NCI-H1092 (cell line): ENCODE measurements at places on chromosomes 6 and 20.

DNA sequence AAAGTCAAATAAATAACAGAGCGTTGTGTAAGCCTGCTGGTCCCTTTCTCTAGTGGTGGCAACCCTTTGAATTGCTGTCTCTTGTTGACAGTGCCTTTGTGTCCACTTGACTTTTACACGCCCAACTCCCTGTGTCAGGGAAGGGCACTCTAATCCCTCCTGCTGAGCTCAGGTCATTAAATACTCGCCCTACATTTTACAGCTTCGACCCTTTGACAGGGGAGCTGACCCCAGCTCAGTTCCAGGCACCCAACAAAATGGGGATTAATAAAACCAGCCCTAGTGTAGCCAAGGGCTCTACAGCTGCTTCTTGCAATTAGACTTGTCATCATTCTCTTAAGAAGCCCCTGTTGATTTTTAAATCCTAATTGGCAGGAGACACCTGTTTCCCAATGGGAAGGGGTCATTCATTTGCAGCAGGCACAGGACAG is 308.2 kb downstream of the EYA4 start:
- peak; percentile 23 for DNase-seq

DNA sequence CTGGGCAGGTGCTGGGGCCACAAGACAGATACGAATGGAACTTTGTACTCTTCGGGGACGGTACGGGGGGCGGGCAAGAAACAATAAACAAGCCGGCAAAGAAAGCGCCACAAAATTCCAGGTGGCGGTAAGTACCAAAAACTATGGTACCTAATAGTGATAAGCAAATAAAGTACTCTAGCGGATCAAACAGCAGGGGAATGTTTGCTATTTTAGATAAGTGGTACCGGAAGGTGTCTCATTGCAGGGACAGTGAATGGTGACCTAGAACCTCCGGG is 15.1 kb upstream of the RIPK1 start:
- no peak for DNase-seq

DNA sequence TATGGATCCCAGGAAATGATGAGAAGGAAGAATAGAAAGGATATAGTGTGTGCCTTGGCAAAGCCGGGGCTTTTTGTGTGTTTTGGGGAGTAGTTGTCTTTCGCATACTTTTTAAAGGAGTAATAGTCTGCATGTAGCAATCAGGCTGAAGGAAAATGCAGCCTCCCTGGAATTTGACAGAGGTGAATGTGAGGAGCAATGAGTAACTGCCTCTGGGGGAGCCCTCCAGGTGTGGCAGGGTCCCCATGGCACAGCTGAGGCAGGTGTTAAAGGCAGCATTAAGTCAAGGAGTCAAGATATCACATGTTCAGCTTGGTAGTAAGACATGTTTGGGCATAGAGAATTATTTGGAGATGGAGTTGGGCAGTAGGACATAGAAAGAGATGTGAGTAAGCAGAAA is 203.1 kb downstream of the C6orf118 start:
- no peak for DNase-seq

DNA sequence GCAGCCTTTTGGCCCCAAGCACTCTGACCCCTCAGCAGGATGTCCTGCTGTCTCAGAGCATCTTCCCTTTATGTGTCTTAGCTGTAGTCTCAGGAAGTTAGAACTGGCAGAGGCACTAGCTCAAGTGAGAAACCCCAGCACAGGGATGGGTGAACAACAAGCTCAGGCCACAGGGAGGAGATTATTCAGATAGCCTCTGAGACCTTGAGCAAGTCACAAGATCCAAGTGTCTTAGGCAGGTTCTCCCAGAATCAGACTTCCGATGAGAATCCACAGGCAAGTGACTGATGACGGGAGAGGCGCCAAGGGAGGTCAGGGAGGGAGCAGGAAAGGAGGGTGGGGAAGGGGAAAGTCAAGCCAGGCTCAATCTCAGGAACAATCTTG is 13.0 kb upstream of the SYNDIG1 start:
- DNase-seq, result no peak

GRCh38 chr6:135955099-135955498 is 103.6 kb downstream of the PDE7B start:
- DNase-seq, result no peak

GRCh38 chr20:52896348-52896747 is 75.8 kb upstream of the TSHZ2 start:
- DNase-seq, result no peak

- DNase-seq, result no peak
These were observed 185.9 kb upstream of the SULF2 start for GRCh38 chr20:47971058-47971791.

GRCh38 chr6:15279047-15279661 is 33.3 kb downstream of the JARID2 start:
- DNase-seq, result no peak

- DNase-seq, result no peak
These were observed 282.7 kb downstream of the NRN1 start for GRCh38 chr6:5723841-5724691.

DNA sequence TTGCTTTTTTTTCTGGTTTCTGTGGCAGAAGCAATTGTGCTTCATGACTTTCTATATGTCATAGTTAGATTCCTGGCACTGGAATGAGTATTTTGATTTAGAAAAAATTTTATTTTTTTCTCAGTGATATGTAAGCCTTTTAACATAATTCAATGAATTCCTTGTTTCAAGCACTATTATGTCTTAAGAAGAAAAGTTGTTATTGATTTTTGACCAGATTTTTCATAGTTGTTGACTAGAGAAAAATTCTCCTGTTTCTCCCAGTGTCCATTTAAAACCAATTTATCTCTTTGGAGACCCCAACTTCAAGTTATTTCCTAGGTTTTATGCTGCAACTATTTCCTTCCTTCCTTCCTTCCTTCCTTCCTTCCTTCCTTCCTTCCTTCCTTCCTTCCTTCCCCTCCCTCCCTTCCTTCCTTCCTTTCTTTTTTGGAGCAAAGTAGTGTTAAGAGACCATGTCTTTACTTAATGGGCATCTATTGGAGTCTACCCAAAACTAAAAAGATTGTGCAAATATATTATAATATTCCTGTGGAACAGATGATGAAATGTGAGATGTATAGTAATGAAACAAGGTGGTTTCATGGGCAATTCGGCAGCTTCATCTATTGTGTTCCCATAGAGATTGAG is 346.9 kb downstream of the RNF144B start:
- DNase-seq, result no peak

GRCh38 chr6:46469021-46469420 is 22.2 kb downstream of the RCAN2 start:
- no peak for DNase-seq

DNA sequence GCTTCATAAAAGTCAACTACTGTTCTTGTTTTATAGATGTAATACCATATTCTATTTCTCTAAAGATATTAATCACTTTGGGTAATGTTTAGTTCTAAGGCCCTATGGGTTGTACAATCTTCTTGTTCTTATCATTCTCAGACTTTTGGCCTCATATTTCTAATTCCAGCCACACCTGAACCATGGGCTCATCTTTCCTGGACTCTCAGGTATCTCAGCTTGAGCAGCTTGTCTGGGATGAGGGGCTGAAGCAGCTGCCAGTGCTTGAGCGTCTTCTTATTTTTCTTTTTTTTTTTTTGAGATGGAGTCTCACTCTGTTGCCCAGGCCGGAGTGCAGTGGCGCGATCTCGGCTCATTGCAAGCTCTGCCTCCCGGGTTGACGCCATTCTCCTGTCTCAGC is 150.2 kb downstream of the KIF6 start:
- DNase-seq, result no peak

DNA sequence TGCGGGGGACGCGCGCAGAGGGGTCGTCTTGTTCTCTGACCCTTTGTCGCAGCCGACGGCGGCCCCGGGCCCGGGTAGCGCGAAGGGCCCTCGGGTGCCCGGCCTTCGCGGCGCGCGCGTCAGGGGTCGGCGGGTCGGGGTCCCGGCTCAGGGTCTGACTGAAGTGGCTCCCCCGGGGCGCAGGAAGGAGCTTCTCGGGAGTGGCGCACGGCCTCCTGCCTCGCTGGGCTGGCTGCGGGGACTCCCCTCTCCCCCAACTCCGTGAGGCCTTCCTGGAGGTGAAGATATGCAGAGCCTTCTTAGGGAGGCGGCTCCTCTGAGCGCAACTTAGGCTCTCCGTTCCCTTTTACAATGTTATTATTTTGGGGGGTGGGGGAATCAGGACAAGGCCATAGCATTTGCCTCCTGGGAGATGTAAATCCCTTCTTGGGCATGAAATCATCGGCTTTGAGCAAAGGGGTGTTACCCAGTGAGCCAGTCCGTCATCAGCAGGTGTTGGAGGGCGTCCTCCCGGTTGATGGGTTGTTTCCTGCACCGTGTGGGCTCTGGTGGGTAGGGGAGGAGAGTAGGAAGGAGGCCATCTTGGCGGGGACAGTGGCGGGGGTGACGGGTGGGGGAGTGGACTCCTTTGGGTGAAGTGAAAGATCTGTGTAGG is 523 bp downstream of the CDS2 start:
- peak; percentile 40 for DNase-seq

DNA sequence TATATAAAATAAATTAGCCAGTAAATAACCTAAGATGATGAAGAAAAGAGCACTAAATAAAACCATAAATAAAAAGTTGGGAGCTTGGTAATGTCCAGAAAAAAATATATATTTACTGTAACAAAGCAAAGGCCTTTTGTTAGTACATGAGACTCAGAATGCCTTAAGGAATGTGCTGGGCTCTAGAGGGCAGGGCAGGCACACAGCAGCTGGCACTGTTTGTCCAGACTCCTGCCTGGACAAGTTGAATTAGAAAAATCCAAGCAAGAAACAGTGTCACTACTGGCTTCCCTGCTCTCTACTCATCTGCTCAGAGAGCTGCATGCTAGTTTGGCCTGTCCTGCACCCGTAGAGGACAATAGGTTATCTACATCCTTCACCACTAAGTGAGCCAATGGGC is 8.8 kb downstream of the DEFB129 start:
- DNase-seq, result no peak

DNA sequence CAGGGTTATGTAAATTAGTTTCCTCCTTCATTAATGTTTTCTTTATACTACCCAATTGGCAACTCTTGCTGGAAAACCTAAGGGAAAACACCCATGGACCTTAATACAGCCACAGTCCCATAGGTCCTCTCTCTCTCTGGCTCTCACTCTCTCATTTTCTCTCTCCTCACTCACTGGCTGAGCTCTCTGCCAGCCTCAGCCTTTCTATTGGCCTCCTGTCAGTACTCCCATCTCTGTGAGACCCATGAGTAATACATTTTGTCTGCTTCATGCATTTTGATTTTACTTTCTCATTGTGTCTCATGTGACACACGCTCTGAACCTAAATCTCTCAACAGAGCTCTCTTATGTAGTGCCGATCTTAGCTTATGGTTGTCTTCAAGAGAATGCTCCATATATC is 907.5 kb downstream of the C6orf118 start:
- no peak for DNase-seq

DNA sequence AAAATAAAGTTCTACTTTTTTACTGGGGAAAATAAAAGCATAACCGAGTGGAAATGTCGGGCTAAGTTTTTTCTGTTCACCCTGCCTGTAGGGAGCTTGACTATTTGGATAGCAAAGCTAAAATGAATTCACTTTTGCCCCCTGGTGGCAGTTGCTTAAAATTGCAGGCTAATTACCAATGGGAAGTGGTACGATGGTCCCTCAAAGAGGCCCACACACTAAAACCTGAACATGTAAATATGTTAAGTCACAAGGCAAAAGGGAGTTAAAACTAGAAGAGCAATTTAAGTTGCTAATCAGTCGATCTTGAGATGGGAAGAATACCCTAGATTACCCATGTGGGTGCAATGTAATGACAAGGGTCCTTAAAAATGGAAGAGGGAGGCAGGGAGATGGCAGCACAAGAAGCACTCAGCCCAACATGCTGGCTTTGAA is 916 bp upstream of the SUN5 start:
- DNase-seq, result no peak

DNA sequence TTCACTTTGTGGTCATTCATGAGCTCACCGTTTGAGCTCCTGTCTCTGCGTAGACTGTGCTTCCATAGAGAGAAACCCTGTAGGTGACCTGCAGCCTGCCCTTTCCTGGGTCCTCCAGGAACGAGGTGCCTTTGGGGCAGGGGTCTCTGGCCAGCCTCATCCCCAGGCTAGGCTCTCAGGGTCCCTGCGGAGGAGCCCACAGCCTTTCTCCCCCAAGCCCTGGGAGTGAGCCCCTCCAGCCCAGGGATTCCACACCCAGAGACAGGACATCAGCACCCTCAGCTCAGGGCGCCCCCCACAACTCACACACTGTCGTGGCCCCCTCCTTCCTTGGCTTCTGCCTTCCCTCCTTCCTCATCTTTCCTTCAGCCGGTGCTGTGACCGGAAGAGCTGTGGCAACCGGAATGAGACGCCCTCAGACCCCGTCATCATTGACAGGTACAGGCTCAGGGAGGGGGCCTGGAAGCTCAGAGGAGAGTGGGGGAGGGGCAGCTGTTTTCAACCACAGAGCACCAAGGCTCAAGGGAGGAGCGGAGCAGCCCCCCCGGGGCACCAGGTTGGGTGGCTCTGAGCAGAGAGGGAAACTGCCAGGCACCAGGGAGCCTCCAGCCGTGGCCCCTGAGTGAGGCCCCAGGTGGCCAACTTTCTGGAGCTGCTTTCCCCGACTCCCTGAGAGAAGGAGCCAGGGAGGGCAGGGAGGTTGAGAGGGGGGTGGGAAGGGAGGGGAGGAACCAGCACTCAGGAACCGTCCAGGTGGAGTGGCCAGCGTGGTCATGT is 16.8 kb downstream of the EBF4 start:
- DNase-seq, result no peak

DNA sequence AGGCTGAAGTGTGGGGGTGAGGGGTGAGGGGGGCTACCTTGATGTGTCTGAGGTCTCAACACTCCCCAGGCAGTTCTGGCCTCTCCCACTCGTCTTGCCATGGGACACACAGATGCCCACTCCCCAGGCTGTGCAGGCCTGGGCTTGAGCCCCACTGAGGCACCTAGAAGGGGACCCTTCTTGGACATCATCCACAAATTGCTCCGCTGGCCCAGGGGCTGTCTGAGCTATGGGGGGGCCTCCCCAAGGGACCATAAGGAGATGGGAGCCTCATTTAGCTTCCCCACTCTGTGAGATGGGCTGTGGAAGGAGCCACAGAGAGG is 155.5 kb upstream of the MLN start:
- no peak for DNase-seq

- DNase-seq, result no peak
These were observed 150.8 kb downstream of the SOX4 start for GRCh38 chr6:21744331-21744730.

GRCh38 chr20:58718729-58719128 is 26.1 kb downstream of the NPEPL1 start:
- DNase-seq, result no peak

GRCh38 chr20:32354592-32355416 is 3.3 kb upstream of the ASXL1 start:
- DNase-seq, result no peak

DNA sequence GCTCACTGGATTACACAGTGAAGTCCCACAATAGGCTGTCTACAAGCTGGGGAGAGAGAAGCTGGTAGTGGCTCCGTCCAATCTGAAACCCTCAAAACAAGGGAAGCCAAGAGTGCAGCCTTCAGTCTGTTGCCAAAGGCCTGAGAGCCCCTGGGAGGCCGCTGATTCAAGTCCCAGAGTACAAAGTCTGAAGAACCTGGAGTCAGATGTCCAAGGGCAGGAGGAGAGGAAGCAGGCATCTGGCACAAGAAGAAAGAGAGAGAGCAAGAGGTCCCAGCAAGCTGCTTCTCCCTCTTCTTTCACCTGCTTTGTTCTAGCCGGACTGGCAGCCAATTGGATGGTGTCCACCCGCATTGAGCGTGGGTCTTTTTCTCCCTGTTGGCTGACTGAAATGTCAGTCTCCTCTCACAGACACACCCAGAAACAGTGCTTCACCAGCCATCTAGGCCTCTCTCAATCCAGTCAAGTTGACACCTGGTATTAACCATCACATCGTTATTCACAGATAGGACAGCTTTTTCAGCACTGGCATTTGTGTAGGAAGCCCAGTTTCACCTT is 51.2 kb downstream of the CRYBG1 start:
- no peak for DNase-seq
